HTR-8/SVneo (cell line): ENCODE measurements at places on chromosomes 11 and 22.

DNA sequence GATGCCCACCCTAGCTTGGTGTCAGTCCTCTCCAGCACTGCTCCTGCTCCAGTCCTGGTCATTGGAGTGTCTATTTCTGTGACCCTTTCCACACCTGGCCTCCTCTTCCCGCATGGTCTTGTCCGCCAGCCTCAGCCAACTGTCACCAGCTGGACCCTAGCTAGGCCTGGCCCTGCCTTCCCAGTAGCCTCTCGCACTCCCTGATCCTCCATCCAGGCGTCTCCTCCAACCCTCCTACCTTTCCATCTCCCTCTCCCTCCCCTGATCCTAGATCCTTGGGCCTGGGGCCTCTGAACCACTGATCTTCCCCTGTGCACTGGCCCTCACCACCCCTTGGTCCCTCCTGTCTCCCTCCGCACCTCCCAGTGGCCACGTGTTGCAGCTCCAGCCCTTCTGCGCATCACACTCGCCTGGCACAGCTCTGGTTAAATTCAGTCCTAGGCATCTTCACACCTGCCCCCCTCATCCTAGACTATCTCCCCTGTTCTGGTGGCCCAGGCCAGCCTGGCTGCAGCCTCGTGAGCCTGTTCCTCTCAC, 9.9 kb downstream of the SYNGR1 start:
- no peak for DNase-seq

- DNase-seq = no peak
Observed at GRCh38 chr11:106495046-106495445, 417.6 kb downstream of the AASDHPPT start.

- DNase-seq = no peak
Observed at GRCh38 chr22:17115945-17116565, 5.1 kb downstream of the TMEM121B start.

DNA sequence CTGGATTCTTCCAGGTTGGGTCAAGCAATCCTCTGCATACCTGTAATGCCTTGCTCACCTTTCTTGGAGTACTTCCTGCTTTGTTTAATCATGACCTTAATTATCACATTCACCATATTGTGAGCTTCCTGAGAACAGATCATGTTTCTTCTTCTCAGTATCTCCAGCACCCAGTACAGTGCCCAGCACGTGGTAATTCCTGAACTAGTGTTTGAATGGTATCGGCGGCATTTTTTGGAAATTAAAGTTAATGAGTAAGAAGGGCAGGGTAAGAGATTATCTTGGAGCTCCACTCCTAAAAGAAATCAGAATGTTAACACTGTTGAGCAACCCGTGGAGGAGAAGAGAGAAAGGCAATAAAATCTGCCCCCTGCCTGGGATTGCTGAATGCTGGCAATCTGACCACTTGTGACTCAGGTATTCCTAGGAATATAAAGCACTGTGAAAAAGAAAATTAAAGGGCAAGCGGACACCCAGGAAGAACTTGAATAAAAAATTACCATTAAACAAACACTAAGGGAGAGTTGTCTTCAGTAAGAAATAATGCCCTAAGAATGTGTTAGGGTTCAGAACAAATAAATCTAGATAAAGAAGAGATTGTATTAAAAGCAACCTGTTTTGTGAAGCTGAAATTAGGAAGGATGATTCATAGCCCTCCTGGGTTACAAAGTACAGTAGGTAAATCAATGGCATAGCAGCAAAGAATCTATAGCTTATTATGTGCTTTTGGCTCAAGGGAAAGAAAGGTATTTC, 92.9 kb downstream of the PDHX start:
- DNase-seq = peak; percentile 39

GRCh38 chr11:19347911-19348310, 107.2 kb upstream of the E2F8 start:
- no peak for DNase-seq
